Right cardiac atrium (tissue), 5 donors: ENCODE measurements at places on chromosomes 12 and 14. TPM values are rescaled to one million over a fixed set of nuclear protein-coding genes. Genes with fewer than 3 reads are reported as not detected.

DNA sequence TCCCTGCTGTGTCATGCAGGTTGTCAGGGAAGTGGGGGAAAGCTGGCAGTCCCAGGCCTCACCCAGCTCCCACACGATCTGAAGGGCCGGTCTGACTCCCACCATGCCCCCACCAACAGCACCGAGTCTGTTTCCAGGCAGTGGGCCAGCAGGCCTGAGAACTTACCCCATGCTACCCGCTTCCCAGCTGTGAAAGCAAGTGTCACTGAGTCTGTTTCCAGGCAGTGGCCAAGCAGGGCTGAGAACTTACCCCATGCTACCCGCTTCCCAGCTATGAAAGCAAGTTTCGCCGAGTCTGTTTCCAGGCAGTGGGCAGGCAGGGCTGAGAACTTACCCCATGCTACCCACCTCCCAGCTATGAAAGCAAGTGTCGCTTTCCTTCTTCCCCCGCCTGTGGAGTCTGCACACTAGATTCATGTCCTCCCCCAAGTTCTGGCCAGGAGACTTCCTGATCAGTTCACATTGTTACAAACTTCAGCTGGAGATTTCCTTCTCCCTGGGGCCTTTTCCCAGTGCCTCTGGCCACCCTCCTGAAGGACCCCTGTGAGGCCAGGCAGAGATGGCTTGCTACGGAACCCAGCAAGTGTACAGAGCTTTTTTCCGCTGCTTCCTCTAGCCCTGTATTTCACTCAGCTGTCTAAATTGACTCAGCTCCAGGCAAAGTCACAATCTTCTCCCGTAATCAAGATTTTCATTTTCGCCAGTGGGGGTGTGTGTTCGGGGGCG is 435.4 kb downstream of the TMTC2 start:
- no peak for DNase-seq

GRCh38 chr14:47057364-47057763 is 405.8 kb upstream of the RPL10L start:
- DNase-seq = no peak

- DNase-seq = no peak
These were observed 9.1 kb downstream of the MTRFR start for GRCh38 chr12:123242116-123242904.

DNA sequence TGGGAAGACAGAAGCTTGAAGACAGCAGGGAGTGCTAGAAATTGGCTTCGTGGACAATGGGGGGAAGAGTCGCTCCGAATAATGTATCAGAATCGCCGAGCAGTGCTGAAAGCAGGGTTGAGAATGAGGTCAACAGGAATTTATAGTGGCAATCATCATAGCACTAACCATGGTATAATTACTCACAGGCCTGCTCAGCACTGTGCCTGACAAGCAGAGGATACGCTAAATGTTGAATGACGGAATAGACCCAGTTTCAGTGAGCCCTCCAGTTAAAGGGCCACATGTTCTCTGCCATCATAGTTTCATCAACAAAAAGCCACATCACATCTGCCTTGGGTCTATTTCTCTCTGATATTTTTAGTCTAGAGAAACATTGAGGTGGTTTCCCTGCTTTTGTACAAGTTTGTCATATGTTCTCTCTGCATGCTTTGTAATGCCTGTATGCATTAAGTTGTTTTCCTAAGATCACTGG is 130.3 kb upstream of the EGLN3 start:
- DNase-seq = no peak

- DNase-seq = no peak
These were observed 44.3 kb downstream of the IFNG start for GRCh38 chr12:68115281-68115680.

DNA sequence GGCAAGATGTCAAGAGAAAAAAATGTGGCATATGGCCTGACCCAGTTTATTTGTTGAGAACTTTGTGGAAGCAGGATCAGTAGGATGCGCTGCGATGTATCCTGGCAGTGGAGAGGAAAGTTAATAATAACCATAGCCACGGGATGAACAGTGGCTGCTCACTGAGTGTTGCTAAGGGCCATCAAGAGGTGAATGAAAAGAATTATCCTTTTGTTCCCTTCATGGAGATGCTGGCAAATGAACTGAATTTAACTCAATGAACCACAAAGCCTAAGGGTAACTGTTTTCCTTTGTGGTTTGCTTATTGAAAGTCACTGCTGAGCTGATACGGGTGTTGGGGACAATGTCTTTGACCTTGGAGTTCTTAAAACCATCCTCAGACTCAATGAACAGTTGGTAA is 476.5 kb downstream of the APAF1 start:
- no peak for DNase-seq

- no peak for DNase-seq
These were observed 732.5 kb downstream of the GALC start for GRCh38 chr14:87260460-87260859.

DNA sequence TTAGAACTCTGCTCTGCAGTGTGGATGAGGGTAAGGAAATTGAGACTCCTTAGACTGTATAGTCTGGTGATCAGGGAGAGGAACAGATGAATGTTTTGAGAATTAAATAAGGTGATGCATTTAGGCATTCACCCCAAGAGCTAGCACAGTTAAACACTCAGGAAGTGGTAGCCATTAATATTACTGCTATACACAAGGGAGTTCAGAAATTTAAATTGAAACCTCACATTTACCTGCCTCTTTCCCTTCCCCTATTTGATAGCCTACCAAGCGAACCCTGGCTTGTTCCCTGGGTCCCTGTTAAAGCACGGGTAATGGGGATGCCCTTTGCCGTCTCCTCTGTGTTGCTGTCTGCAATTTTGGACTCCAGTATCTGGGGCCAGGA is 18.2 kb downstream of the WNT5B start:
- no peak for DNase-seq

DNA sequence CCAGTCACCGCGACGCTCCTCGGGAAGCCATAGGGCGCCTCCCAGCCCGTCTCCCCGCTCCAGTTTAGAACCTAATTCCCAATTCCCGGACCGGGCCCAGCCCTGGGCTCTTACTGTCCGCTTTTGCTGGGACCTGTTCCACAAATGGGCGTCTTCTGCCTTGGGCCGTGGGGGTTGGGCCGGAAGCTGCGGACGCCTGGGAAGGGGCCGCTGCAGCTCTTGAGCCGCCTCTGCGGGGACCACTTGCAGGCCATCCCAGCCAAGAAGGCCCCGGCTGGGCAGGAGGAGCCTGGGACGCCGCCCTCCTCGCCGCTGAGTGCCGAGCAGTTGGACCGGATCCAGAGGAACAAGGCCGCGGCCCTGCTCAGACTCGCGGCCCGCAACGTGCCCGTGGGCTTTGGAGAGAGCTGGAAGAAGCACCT is 797 bp downstream of the UNG start:
- peak; percentile 91 for DNase-seq

- no peak for DNase-seq
These were observed 34.4 kb downstream of the BMAL2 start for GRCh38 chr12:27367078-27367477.

- DNase-seq = no peak
These were observed 13.0 kb upstream of the APOBEC1 start for GRCh38 chr12:7678744-7679143.

DNA sequence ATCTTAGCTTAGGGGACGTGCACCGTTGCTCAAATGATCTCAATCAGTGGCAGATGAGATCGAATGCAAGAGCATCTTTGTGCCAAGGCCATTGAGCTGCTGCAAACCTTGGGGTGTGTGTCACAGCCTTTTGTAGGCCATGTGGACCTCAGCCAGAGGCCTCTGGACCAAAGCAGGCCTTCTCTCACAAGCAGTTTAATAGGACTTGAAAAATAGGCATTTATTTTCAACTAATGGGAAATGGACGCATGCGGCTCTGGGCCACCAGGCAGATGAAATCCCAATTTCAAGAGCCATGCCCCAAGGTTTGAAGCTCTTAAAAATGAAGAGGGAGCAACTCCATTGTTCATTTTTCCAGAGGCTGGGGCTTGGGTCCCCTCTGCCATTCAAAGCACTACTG is 87.3 kb downstream of the TTC7B start:
- no peak for DNase-seq

- no peak for DNase-seq
These were observed 80.3 kb downstream of the ESRRB start for GRCh38 chr14:76456200-76456599.

GRCh38 chr12:40691913-40692764 is at the start of gene CNTN1:
TSS of gene CNTN1 (plus strand) at chr12:40692439.
- peak; percentile 57 for DNase-seq

DNA sequence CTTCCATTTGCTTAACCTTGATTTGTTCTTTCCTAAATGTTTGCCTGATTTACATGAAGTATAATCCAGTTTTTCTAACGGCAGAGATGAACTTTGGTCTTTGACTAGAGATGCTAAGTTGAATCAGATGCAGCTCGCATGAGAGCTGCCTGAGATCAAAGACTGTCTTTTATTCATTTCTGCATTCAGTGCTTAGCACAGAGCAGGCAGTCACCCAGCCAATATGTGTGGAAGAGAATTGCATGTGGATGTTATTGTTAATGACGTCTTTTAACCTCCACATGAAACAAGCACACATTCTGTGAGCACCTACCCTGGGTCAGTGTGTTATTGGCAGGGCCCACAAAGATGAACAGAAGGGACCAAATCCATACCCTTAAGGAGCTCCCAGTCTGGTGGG is 99.2 kb downstream of the SLC5A8 start:
- no peak for DNase-seq

DNA sequence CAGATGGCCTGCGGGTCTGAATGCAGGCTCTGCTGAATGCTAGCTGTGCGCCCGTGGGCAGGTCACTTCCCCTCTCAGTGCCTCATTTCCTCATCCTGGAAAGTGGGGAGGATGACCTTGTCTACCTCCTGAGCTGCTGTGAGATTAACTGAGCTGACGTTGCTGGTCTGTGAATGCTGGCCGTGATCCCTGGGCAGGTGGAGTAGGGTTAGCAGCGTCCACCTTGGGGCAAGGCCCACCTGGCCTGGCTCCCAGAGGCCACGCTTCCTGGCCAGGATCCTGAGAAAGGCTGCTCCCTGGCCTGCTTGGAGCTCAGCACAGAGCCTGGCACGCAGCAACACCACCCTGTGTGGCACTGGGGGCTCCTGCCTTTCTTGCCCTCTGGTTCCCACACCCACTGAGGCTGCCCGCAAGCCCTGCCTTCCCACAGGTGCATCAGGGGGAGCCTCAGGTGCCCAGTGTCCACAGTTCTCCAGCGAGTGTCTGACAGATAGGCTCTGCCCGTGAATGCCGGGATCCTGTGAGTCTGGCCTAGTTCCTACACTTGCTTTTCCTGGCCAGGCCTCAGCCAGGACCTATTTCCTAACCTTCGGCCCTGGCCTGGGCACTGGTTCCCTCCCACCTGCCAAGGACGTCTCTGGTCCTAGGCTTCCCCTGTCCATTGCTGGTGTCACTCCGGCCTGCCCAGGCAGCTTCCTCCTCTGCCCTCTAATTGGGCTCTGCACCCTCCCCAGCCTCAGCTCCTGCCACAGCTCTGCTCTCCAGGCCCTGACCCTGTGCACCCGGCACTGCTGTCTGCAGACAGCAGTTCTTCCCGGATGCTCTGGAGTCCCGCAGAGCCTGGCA is 37.2 kb upstream of the TDRD9 start:
- peak; percentile 48 for DNase-seq

DNA sequence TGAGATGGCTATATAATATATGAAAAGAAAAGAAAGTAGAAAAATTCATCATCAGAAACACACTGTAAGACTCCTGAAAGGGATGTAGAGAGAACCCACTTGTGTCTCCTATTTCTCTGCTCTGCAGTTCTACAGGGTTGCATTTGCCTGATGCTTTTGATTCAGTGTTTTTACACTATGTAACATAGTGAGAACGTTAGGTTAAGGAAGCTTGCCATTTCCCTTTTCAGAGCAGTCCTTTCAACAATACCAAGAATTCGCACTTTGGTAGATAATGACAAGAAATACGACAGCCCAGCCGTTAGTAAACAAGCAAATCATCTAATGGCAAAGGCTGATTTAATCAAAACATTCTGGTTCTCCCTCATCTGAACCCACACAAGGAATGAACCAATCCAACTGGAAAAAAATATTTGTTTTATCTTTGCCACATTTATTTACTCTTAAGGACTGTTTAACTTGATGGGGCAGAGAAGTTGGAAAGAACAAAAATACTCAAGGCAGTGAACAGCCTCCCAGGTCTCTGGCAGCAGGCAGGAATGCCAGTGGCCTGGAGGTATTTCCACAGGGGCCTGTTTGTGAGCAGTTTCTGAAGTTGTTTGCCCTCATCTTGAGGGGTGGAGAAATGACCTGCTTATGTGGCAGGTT is 30.8 kb upstream of the SOCS2 start:
- DNase-seq = no peak

- no peak for DNase-seq
These were observed 95.3 kb downstream of the ADGRD1 start for GRCh38 chr12:131049002-131049401.

DNA sequence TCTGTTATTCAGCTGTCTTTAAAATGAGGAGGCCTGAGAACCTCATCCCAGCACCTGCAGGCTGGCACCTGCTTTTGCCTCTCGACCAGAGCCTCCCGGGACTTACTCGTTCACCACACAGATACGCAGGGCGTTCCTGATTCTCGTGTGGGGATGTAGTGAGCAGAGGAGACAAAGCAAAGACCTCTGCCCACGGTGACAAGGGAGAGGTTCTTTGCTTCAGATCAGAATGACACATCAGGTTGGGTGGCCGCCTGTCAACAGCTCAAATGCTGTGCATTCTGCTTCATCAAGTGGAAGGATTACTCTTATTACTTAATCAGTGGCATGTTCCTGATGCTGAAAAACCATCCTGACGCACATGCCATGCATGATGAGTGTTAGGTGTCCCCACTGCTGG is 24.4 kb downstream of the DEGS2 start:
- no peak for DNase-seq

DNA sequence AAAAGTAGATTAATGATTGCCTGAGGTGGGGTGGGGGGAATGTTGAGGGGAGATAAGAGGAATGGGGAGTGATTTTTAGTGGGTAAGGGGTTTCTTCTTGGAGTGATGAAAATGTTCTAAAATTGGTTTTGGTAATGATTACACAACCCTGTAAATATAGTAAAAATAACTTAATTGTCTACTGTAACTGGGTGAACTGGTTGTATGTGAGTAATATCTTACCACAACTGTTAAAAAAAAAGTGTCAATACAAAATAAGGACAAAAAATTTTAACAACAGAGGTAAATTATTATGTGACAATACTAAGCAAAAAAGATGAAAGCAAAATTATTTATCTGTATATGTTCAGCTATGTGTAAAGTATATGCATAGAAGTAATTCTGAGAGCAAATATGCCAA is 86.3 kb upstream of the RASSF8 start:
- no peak for DNase-seq

Gene C12orf54
- not detected for total RNA-seq

Gene RNU4-1
- total RNA-seq = 5,230 TPM

Gene OAS2
- 8.5 TPM for total RNA-seq

Gene AJUBA
- total RNA-seq = 5.7 TPM

Gene IAPP
- total RNA-seq = not detected

Gene RAD9B
- 3.8 TPM for total RNA-seq

Gene ATF7IP
- 77.7 TPM for total RNA-seq

Gene TMEM253
- total RNA-seq = 0.28 TPM

Gene GMFB
- 37.5 TPM for total RNA-seq

Gene PTPRR
- total RNA-seq = 0.76 TPM

Gene C12orf60
- 1.4 TPM for total RNA-seq

Gene PIK3C2G
- total RNA-seq = not detected

Gene TSPAN19
- total RNA-seq = 0.85 TPM

Gene PTPN21
- total RNA-seq = 49.4 TPM
